Activated CD8-positive, alpha-beta memory T cell treated with anti-CD3 and anti-CD28 coated beads, Interleukin-2, amount 50 U/mL, for 48 hours (primary cell): ENCODE measurements at places on chromosomes 16 and 17.

GRCh38 chr17:58060596-58061191, 22.5 kb upstream of the DYNLL2 start:
- DNase-seq: no peak

DNA sequence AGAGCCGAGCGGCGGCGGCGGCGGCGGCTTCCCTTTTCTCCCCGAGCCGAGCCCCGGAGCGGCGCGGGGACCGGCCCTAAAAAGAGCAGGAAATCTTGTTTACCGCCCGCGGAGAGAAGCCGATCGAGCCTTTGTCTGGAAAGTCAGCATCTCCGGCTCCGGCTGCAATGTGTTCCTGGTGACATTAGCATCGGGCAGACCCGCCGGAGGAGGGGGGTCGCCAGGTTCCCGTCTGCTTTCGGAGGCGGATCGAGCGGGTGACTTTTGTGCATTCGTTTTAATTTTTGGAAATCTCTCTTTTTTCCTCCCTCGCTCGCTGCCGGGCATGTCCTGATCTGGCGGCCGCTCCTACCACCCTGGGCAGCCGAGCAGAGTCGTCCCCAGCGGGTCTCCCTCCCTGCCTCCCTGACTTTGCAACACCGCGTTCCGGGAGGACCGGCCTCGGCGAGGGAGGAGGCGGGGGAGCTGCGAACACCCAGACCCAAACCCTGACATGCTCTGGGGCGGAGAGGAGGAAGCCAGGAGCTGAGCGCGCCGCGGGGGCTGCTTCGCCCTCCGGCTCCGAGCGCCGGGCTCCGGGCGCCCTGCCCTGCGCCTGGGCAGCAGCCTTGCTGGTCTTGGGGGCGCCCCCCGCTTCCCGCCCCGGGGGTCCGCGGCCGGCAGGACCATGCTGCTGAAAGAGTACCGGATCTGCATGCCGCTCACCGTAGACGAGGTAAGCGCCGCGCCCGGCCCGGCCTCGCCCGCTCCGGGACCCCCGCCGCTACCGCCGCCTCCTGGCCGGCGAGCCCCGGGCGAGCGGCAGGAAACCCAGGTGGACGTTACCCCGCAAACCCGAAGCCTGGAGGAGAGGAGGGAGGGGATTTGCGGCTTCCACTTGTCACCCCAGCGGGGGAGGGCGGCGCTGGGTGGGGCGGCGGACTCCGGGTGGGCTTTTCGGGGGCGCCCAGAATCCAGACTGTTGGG, 690 bp downstream of the PITPNC1 start:
- peak; percentile 80 for DNase-seq

- DNase-seq: no peak
These were observed 608.6 kb upstream of the GOT2 start for GRCh38 chr16:59342669-59343068.

GRCh38 chr17:82524540-82524939, 5.0 kb downstream of the FOXK2 start:
- no peak for DNase-seq
